Left colon (tissue), 2 donors: ENCODE measurements at places on chromosomes 6 and 20. TPM values are rescaled to one million over a fixed set of nuclear protein-coding genes. Genes with fewer than 3 reads are reported as not detected.

GRCh38 chr6:35024551-35025054 lies 116.5 kb downstream of the TCP11 start:
- DNase-seq, result peak; percentile 69

DNA sequence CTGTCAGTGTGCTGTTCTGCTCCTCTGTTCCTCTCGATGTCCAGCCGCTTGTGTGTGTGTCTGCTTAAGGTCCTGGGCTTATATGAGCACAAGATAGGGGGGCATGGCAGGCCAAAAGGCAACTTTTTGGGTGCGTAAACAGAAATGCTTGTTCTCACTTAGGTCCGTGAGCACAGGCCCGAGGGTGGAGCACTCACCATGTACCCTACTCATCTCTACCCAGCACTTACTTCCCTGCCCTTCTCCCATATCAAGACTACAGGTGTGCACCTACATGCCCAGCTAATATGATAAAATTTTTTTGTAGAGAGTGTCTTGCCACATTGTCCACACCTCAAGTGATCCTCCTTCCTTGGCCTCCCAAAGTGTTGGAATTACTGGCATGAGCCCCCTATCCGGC lies 34.3 kb downstream of the NCOA3 start:
- DNase-seq, result no peak

DNA sequence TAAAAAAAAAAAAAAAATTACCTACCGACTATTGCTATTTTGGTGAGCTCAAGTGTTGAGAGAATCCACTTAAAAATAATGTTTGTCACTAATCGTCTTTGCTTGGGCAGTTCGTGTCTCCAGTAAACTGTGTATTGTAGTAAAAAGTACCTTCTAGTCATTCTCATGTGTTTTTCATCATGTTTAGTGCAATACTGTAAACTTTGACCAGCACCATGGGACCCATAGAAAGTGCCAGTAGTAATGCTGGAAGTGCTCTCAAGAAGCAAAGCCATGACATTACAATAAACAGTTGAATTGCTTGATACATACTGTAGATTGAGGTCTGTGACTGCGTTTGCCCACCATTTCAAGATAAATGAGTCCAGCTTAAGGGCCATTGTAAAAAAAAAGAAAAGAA lies 395.2 kb downstream of the BCKDHB start:
- DNase-seq, result no peak

GRCh38 chr20:3777716-3778629 lies 3.3 kb downstream of the SPEF1 start:
- DNase-seq, result peak; percentile 66

KCNK15 gene
- 0.40 TPM for total RNA-seq

GRCh38 chr6:38476888-38477287 lies 162.8 kb downstream of the BTBD9 start:
- DNase-seq, result no peak

DNA sequence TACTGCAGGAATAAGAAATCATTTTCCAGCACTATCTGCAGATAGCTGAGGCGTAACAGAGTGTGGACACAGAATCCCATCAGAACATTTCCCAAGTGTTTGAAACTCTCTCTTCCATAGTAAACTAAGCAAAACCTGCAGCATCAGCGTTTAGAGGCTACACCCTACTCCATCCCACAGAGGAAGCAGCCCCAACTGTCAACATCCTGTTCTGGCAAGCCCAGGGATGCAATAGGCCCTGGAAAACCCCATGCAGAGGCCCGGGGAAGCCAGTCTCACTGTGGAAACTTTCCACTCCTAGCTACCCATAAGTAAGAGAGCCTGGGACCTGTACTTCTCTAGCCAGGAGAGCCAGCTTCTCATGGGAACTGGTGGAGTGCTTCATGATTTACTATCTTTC lies 129.4 kb downstream of the LY86 start:
- peak; percentile 29 for DNase-seq

DNA sequence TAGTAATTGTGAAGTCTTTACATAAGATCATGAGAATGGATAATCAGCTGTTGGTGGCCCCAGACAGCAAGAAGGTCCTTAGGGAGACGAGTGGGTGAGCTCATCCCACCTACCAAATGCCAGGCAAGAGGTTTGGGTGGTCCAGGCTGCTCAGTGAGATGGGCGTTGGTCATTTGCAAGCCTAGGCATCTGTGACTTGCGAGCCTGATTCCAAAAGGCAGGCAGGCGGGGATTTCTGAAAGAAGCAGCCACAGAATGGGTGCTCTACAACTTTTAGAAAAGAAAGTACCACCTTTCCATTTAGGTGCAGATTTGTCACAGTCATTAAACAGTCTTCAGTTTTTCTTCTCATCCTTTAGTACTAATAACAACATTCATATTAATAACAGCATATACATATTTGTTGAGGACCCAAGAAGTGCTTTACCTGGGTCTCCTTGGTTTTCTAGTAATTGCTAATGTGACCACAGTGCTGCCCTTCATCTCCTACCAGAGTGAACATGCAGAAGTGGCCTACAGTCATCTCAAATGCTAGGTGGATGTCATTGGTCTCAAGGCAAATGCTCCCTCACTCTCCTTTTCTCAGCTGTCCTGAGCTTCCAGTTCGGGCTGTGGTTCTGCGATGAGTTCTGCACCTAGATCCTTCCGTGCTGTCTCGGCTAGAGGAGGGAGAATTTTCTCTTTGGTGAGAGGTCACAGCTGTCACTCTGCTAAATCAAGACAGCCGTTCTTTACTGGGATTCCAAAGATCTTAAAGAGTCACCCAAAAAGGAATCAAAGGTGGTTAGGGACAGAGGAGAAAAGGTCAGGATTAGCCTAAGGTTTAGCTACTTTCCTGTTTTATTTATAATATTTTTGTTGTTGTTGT lies 2.7 kb downstream of the WRNIP1 start:
- DNase-seq, result no peak

MOG gene
- total RNA-seq, result not detected

- DNase-seq, result no peak
Measured at GRCh38 chr20:50339466-50339901, 148.9 kb downstream of the CEBPB start.
